ENCODE measurements at places on chromosomes 1 and 21.

DNA sequence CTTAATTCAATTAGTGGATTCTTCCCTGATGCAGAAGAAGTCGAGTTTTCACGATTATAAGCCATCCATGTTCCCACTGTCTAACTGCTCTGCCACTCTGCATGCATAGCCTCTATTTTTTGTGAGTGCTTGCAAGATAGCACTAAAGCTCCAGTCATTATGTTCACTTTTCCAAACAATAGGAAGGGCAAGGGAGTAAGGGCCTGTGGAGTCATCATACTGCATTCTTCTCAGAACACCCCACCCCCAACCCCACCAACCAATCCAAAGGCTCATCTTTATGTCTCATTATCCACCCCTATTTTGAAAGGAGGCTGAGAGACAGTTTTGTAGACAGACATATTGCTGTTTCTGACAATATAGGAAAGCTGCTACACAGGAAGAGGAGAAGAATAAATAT is 471.7 kb upstream of the ADGRL2 start:
- DNase-seq: no peak

DNA sequence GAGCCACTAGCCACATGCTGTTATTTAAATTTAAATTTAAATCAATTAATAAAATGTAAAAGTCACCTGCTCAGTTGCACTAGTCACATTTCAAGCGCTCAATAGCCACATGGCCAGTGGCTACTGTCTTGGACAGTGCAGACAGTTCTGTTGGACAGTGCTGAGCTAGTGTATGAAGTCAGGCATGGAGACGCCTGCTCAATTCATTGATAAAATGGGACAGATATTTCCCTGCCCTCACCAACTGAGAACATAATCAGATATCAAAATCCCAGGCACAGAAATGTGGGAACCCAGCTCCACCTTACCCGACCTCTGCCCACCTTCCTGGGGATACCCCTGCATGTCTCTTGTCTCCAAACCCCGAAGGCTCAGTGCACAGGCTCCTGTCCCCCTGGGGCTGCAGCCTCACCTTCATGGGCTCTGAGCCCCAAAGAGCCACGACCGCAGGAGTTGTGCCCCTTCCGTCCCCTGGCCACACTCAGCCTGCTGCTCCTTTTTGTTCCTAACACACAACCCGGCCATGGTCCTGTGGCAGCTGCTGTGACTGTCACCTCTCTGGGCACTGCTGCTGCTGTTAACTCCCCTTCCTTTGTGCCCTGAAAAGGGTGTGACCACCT is 63.5 kb downstream of the TCP10L start:
- no peak for DNase-seq

DNA sequence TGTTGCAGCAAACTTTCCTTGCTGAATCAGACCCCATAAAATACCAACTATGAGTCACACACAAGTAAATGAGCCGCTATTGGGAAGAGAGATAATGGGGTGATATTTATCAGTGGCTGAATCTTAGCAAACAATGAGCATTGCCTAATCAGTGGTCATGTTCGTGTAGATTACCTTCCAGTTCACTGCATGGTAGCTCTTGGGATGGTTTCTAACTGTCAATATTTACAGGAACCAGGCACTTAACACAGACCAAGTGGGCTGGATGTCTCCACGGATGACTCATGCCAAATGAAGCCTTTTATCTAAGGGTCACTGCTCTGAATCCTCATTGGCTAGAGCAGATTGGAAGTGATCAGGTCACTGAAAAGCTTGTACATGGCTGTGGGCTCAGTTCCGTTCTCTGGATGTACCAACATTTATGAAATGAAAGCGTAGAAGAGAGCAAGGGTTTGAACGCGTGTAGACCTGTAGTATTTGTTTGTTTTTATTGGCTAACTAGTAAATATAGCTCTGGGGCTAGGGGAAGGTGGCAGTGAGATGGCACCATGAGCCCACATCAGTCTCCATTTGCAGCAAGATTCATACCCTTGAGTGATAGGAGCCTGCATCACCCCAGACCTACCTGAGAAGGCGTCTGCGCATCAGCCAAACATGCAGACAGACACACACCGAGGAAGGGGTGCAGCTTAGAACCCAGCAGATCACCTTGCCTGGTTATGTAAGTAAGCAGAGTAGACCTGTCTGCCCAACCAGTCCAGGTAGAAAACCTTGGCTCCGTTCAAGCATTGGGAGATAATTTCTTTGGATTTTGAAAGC is 153.3 kb downstream of the TOMM20 start:
- no peak for DNase-seq

- DNase-seq: no peak
Measured at GRCh38 chr21:46443910-46444309, 14.8 kb upstream of the DIP2A start.

- DNase-seq: no peak
Measured at GRCh38 chr1:5982276-5982675, 9.9 kb downstream of the NPHP4 start.

DNA sequence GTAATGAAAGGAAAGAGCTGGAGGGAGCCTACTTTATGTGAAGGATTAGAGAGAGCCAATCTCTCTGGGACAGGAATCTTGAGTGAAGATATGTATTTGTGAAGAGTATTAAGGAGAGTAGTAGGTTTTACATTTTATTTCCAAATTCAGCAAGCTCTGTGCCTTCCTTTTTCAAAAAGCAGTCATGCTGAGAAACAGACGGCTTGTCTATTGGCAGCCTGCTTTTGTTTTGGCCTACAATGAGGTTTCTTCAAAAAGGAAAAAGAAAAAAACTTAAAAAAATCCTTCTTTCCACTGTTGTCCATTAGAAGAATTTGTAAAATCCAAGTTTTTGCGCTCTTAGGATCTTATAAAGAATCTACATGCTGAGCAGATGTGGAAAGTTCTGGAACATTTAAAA is 103.6 kb upstream of the PTGFR start:
- DNase-seq: no peak

DNA sequence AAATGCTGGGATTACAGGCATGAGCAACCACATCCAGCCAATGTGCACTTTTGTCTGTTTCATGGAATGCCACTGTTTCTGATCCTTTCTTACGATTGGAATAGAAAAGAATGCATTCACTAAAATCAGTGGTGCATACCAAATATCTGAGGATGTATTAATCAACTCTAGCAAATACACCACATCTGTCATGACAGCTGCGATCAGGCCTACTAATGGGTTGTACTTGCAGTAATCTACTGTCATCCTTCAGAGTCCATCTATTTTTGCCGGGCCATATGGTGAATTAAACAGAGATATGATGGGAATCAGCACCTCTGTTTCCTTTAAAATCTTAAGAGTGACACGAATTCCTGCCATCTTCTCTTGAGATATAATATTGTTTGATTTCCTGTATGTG is 8.5 kb upstream of the USP1 start:
- DNase-seq: no peak

DNA sequence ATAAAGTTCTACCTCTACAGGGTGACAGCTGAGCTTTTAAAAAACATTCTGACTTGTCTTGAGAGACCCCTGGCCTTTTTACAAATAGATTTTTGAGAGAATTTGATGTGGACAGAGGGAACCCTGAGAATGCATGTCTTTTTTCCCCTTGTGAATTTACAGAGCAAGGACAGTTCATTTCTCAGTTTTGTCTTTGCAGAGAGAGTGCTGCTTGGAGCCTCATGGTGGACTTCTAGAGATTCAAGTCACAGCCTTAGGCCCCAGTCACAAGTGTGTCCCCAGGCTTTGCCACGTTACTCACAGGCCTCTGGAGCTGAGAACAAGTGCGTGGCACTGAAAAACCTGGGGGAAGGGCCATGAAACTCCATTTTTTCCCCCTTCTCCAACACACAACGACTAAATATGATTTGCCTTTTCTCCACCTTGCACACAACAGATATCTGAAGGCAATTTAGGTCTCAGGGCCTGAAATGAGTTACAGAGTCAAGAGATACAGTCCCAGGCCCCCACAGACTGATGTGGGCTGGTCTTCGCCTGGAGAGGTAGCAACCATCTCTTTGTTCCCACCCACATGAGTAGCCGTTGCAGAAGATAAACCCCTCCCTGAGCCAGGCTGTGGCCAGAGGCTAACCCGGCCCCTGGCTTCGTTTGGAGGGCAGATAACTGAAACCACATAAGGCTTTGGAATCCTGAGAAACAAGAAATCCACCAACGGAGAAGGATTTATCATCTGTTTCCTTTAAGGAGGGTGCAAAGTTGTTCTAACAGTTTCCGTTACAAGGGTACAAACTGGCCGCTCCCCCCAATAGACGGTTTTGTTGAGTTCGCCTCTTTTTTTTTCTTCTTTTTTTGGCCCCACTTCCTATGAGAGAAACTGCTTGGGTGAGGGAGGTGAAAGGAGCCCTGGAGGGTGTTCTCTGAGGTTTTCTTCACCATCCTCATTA is 1.0 kb upstream of the PIGV start:
- DNase-seq: peak; percentile 85

GRCh38 chr1:104765085-104765484 is 1015.4 kb downstream of the AMY1C start:
- no peak for DNase-seq

Data from femur (tissue), 1 donor.